ENCODE measurements at places on chromosomes 4 and X. TPM values are rescaled to one million over a fixed set of nuclear protein-coding genes. Genes with fewer than 3 reads are reported as not detected.

The EVC2 gene
- 0.71 TPM for total RNA-seq

GRCh38 chrX:48278958-48279357, 23.8 kb downstream of the SSX1 start:
- no peaks in the 10 kb centered on the region for H3K4me1 ChIP-seq
- no peak overlapping the region for H3K27ac ChIP-seq
- no peak for DNase-seq
- no peaks in the 10 kb centered on the region for H3K27me3 ChIP-seq
- H3K36me3 ChIP-seq: no peaks in the 10 kb centered on the region
- H3K4me3 ChIP-seq: no peak overlapping the region

GRCh38 chrX:7286168-7286837, 138.3 kb upstream of the PUDP start:
- no peak overlapping the region for H3K27ac ChIP-seq
- H3K4me1 ChIP-seq: no peaks in the 10 kb centered on the region
- no peaks in the 10 kb centered on the region for H3K36me3 ChIP-seq
- no peaks in the 10 kb centered on the region for H3K27me3 ChIP-seq
- no peak for DNase-seq
- no peak overlapping the region for H3K4me3 ChIP-seq

GRCh38 chr4:7227008-7227407, 34.7 kb downstream of the SORCS2 start:
- no peaks in the 10 kb centered on the region for H3K36me3 ChIP-seq
- no peaks in the 10 kb centered on the region for H3K27me3 ChIP-seq
- H3K4me1 ChIP-seq: no peaks in the 10 kb centered on the region
- no peak overlapping the region for H3K4me3 ChIP-seq
- H3K27ac ChIP-seq: no peak overlapping the region
- DNase-seq: no peak
